ENCODE measurements at places on chromosomes 5 and 9.

DNA sequence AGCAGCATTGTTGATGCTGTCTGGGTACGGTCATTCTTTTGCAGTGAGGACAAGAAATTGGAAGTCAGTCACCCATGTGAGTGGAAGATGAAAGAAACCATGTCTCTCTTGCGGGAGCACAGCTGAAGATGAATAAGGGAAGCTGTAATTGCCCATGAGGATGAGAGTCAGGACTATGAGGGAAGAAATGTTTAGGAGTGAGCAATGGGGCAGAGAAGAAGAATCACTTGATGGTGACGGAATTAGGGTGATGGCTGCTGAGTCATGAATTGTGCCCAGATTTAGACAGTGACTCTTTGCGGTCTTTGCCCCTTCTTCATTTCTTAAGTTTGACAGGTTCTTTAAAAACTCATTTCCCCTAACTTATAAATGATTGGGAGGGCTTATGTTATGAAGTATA lies 183.3 kb downstream of the MAST4 start:
- no peak for DNase-seq

GRCh38 chr5:112203229-112203628 lies 215.8 kb downstream of the EPB41L4A start:
- no peak for DNase-seq

GRCh38 chr9:136678624-136679023 lies 8.6 kb downstream of the AGPAT2 start:
- DNase-seq: no peak

DNA sequence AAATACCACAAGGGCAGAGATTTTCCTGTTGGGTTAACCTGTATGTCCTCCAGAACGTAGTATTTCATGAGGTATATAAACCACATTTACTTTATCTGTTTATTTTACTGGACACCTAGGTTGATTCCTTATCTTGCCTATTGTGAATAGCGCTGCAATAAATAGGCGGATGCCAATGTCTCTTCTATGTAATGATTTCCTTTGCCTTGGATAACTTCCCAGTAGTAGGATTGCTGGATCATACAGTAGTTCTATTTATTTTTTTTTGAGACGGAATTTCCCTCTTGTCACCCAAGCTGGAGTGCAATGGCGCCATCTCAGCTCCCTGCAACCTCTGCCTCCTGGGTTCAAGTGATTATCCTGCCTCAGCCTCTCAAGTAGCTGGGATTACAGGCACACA lies 15.6 kb upstream of the TUT7 start:
- DNase-seq: no peak

DNA sequence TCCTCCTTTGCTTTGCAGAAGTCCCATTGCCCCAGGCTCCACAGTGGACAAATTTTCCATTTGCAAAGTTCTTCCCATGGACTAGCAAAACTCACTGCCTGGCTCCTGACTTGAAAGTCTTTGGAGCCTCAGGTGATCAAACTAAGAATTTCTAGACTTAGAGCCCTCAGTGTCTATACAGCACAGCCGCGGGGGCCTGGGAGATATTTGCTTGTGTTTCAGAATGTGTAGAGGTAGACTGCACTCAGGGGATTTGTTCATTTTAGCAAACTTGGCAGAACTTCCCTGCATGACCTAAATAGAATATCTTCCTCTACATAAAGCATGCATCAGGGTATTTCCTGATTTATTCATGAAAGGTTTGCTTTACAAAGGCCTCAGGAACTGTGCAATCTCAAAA lies 384.2 kb upstream of the ZNF462 start:
- DNase-seq: no peak

DNA sequence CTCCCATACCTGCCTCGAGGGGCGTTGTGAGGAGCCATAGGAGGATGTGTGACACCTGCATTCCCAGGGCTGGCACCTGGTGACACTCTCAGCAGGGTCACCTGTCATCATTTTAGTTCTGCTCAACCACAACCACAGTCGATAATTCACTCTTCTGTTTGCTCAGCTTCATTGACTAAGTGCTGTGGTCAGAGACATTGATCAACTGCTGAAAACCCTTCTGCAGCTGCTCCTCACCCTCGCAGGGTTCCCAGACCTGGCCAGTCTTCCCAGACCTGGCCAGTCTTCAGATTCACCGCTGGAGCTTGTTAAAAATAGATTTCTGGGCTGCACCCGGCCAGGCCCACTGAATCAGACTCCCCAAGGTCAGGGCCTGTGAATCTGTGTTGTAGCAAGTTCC lies 92.8 kb downstream of the MVB12B start:
- no peak for DNase-seq

DNA sequence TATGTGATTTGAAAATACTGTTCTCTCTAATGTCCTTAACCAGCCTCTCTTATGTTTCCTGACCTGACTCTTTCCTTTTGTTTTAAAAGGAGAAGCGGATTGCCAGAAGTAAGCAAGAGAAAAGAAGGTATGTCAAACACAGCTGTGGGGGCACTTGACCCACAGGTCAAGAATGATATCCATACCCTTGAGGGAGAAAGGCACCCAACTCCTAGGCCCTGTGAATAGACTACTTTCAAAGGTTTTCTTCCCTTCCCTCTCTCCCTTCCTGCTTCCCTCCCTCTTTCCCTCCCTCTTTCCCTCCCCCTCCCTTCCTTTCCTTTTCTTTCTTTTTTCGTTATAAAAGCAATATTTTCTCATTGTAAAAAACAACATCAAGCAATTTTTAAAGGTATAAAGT lies 306.8 kb downstream of the TRPM3 start:
- no peak for DNase-seq

- DNase-seq: no peak
Measured at GRCh38 chr5:157546456-157547100, 29.0 kb downstream of the ADAM19 start.

- no peak for DNase-seq
Measured at GRCh38 chr5:105868038-105868780, 1802.5 kb downstream of the EFNA5 start.
